ENCODE measurements at places on chromosomes 16 and 17.

- DNase-seq: no peak
Measured at GRCh38 chr17:5942687-5943086, 127.5 kb upstream of the WSCD1 start.

- DNase-seq: peak; percentile 52
Measured at GRCh38 chr17:41474863-41475262, 6.1 kb downstream of the KRT35 start.

DNA sequence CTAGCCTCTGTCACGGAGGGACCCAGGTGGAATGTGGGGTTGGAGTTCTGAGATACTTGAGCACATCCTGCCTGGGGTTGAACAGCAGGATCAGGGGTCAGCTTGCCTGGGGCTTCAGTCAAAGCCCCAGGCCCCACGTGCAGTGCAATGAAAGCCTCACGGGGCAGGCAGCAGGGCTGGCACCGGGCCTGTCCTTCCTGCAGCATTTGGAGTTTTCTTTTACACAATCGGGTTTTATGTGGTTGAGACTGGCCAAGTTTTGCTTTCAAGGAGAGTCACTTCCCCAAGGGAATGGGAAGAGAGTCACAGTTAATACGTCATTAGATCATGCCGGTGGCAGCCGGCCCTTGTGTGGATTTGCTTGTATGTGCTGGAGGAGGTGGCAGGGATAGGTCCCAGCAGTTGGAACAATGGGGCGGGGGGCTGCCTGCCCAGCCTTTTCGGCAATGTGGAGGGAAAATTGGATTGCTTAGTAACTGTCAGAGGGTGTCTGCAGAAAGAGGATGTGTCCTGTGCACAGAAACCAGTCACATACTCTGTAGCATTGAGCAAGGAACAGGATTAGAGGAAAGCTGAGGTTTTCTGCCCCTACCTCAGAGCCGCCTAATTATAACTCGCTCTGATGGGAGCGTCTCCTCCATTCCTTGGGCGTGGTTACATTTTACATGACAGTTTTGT is 4.5 kb downstream of the RMI2 start:
- peak; percentile 73 for DNase-seq

DNA sequence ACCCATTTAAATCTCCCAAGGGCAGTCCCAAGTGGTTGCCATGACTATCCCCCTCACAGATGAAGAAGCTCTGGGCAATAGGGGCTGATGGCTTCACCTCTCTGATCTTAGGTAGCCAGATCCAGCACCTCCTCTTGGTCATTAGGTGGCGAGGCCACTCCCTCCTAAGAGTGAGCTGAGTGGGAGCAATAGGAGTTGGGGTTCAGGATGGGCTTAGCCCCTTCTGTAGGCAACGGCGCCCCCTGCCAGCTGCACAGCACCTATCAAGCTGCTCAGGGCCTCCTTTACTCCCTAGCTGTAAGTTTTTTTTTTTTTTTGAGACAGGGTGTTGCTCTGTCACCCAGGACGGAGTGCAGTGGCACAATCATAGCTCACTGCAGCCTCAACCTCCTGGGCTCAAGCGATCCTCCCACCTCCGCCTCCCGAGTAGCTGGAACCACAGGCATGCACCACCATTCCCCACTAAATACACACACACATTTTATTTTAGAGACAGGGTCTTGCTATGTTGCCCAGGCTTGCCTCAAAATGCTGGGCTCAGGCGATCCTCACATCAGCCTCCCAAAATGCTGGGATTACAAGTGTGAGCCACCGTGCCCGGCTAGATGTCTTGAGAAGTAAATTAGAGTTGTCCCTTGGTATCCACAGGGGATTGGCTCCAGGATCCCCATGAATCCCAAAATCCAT is 3.5 kb upstream of the RRAD start:
- DNase-seq: peak; percentile 41

GRCh38 chr17:71084219-71084618 is 914.9 kb downstream of the KCNJ2 start:
- DNase-seq: peak; percentile 24

- DNase-seq: no peak
Measured at GRCh38 chr17:34081269-34081668, 173.8 kb upstream of the CCL2 start.

GRCh38 chr17:4366327-4367063 is at the start of gene UBE2G1:
TSS of gene UBE2G1 (minus strand) at chr17:4366675. CDS start at chr17:4366316, 359 bp downstream.
- DNase-seq: peak; percentile 93

- DNase-seq: no peak
Measured at GRCh38 chr17:47427985-47428384, 102.9 kb upstream of the NPEPPS start.

GRCh38 chr16:3161235-3162018 is 26.6 kb upstream of the OR1F1 start:
- DNase-seq: no peak

Data from fibroblast of the aortic adventitia (primary cell).